ENCODE measurements at places on chromosomes 2 and 18.

GRCh38 chr2:98819231-98819766, 88.4 kb upstream of the MGAT4A start:
- no peak for DNase-seq

DNA sequence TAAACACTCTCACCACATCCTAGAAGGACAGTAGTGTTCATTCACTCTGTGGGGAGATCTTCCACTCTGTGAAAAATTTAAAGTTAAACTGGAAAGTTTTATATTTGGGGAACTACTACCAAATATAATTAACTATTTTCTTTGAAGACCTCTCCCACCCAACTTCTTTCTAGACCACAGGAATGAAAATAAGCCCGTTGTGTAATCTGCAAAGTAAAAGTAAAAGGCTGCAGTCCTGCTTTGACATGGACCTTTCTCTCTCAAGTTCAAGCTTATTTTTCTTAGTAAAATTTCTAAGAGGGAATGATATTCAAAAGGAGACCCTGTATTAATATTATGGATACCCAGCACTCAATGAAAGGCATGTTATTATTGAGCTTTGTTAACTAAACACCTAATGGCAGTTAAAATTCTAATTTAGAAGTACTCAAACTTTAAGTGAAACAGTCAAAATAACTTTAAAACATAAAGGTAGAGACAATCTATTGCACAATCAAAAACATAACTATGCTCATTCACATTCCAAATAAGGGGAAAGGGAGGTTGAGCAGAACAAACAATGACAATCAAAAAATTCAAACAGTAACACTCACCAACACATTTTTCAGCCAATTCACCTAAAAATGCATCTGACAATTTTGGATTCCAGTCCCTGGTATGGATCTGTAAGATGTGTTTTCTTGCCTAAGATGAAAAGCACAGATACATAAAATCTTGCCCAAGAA, 98.5 kb downstream of the ATAD2B start:
- DNase-seq, result no peak

- DNase-seq, result no peak
Measured at GRCh38 chr2:6031200-6031867, 339.1 kb downstream of the SOX11 start.

DNA sequence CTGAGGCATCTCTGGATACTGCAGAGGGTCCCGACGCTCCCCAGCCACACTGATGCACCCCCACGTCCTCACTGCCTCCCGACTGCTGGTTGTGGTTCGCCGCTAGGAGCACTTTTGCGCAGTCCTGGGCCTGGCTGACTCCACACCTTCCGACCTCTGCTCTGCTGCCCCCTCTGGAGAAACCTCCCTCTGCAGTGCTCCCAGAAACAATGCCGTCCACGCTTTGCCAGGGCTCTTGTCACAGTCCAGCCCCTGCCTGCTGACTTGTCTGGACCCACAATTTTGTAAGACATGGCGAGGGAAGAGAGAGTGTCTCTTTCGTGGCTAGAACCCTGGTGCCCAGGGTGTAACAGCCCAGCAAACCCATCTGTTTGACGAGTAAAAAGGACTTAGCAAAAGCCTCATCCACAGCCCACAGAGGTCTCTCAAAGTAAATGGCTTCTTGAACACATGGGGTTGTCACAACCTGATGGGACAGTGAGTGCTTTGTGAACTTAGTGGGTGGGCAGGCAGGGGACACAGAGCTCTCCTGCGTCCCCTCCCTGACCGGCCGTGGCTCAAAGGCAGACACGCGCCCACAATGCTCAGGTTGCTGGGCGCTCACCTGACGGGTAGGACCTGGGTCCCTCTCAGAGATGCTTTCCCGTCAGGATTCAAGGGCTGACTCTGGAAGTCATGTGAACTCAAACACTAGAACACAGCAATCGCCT, 4.0 kb downstream of the COPS9 start:
- no peak for DNase-seq

DNA sequence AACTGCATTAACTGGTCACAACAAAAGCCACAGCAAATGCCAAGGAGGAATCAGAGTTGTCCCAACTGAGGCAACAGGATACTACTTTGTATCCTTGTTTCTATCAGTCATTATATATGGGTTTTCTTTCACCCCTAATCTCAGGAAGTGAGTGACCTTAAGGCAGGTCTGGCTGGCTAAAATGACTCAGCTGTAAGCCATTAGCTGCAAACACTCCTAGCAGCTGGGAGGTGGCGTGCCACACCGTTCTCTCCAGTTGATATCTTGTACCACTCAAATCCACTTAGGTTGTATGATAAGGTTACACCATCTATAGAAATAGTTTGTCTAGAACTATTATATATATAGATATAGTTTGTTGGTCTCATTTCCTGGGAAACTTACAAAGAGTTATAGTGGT, 171.1 kb upstream of the MC4R start:
- no peak for DNase-seq

DNA sequence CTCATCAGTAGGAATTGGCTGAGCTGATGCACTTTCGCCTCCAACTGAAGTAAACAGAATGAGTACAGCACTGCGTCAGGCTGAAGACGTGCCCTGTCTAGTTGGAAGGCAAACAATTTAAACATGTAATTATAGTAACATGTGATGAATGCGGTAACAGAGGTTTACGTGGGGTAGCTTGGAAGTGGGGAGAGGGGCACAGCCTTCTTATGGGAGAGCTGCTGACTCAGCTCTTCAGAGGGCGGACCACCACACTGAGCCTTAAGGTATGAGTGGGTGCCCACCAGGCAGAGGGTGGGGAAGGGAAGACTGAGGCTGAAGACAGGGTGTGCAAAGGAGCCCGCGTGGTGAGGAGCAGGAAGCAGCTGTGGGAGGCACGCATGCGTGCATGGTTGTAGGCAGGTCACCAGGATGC, 6.2 kb upstream of the EHD3 start:
- no peak for DNase-seq

Data from adrenal gland (tissue), 19 donors.